ENCODE measurements at places on chromosomes 4 and X.
A peak's percentile ranks its signal among the peaks of the same experiment; 100 is the strongest.

GRCh38 chrX:57595381-57595811, 3.6 kb downstream of the ZXDB start:
- DNase-seq, result no peak

- no peak for DNase-seq
These were observed 75.0 kb downstream of the EVC start for GRCh38 chr4:5785806-5786680.

DNA sequence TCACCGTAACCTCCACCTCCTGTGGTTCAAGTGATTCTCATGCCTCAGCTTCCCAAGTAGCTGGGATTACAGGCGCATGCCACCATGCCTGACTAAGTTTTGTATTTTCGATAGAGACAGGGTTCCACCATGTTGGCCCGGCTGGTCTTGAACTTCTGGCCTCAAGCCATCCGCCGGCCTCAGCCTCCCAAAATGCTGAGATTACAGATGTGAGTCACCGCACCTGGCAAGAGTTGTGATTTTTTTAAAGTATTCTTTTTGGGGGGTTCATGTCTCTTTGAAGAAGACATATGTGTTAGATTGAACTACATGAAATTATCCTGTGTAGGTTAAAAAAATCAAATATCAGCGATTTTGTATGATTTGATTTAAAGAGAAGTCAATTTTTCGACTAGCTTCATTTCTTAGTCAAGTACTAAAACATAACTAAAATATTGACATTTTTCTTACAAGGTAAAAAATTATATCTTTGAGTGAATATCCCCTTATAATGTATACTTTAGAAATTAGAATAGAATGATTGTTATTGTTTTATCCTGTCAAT, 60.3 kb upstream of the ANTXR2 start:
- DNase-seq, result no peak

DNA sequence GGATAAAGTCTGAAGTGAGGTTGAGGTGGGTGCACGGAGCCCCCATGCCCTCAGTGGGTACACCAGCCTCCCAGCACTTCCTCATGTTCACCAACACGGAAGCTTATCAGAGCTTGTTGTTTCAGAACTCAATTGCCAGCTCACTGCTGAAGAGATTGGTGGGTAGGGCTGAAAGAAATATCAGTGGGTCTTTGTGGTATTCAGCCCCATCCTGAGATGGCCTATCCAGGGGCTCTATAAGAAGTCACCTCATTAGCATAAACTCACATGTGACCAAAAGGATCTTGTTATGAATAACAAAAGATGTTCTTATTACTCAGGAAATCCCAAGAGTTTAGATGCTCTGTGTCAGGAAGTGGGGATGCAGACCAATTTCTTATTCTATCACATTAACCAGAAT, 177.3 kb downstream of the ARHGAP10 start:
- DNase-seq, result no peak

DNA sequence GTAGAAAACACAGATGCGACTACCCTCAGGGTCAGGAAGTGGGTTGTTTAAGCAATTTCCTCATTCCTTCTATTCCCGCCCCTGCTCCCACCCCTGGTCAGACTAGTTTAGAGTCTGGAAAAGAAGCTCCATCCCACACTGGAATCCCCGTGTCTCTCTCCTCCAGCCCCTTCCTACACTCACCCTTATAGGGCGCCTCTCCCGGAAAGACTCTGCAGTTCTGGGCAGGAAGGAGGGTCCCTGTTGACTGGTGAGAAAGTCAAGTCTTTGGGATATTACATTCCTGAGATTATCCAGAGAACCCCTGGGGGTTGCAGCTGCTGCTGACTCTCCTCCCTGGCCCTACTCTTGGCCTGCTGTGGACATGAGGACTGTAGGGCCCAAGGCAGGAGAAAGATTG, 11.9 kb downstream of the STARD8 start:
- no peak for DNase-seq

- no peak for DNase-seq
These were observed 104.4 kb downstream of the HHIP start for GRCh38 chr4:144750348-144750747.

- peak; percentile 2 for DNase-seq
These were observed 682.2 kb upstream of the AMOT start for GRCh38 chrX:113522814-113523213.

GRCh38 chr4:163544407-163545038, 50.0 kb downstream of the TMA16 start:
- DNase-seq, result peak; percentile 83

- DNase-seq, result no peak
These were observed 56.4 kb downstream of the MAML3 start for GRCh38 chr4:140097572-140097971.

Measured in germinal center (tissue), 1 donor.